CD4-positive, alpha-beta T cell treated with Interleukin-15 for 1 hour (primary cell): ENCODE measurements at places on chromosomes 7 and 10.

DNA sequence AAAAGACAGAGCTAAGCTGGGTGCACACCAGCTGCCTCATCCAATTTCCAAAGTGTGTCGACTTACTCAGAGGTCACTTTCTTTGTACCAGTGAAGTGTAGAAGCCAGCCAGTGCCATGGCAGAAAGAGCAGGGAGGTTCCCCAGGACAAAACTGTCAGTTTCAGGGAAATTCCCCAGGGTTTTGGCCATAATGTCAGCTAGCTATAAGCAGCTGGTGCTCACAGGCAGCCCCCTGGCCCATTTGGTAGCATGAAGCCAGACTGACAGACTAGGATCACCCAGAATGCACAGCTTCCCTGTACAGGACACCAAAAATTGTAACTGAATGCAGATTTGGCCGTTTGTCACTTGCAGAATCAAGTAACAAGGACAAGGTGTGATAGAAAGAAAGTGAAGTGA is 28.6 kb downstream of the MRPL32 start:
- DNase-seq, result no peak

DNA sequence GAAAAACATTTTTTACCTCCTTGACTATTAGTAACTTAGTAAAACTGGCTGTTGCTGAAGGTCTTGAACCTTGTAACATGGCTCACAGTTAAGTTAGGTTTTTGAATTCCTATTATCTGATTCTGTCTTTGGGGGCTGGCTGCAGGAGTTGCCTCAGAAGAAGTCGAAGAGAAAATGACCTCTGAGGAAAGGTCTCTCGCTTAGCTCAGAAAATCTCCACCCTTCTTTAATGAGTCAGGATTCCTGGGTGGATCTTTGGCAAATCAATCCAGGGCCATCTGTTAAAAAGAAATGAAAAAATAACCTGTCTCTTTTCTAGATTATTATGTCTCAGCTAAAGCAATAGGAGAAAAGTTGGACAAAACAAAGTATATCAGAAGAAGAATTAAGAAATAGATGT is 267.8 kb upstream of the SEMA3C start:
- no peak for DNase-seq

GRCh38 chr10:47269294-47269693 is 30.7 kb upstream of the GDF10 start:
- DNase-seq, result no peak

GRCh38 chr10:1187151-1187854 is 131.1 kb downstream of the WDR37 start:
- DNase-seq, result no peak

- DNase-seq, result no peak
Observed at GRCh38 chr10:73601486-73601921, 10.4 kb upstream of the USP54 start.

DNA sequence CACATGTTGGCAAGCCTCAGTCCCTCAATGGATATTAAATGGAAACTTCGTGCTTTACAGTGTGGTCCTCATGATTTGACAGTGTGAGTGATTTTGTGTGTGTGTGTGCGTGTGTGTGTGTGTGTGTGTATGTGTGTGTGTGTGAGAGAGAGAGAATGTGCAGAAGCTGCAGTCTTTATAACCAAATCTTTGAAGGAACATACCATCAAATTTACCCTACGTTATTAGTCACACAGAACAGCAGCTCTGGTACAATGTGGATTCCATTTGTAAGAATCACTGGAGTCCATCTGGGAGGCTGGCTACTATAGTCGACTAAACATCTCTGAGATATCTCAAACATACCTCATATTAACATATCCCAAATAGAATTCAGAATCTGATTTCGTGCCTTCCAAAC is 928.0 kb upstream of the POT1 start:
- DNase-seq, result no peak

DNA sequence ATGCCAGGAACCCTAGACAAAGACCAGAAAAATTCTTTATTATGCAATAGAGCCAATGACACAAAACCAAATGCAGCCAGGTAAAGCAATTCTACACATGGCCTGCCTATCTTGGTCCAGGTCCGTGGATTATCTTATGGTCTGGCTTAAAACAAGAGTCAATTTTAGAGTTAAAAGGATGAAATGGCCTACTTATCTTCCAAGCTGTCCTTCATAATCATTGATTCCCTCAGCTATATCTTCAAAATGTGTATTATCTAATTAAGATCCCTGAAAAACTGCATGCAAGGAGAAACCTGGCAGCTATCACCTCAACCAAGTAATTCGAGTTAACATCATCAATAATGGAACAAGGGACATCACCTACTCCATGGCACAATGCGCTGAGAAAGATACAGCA is 479.4 kb upstream of the NRP1 start:
- DNase-seq, result no peak
